Left kidney (tissue), 8 donors: ENCODE measurements at places on chromosomes 12 and 14.

DNA sequence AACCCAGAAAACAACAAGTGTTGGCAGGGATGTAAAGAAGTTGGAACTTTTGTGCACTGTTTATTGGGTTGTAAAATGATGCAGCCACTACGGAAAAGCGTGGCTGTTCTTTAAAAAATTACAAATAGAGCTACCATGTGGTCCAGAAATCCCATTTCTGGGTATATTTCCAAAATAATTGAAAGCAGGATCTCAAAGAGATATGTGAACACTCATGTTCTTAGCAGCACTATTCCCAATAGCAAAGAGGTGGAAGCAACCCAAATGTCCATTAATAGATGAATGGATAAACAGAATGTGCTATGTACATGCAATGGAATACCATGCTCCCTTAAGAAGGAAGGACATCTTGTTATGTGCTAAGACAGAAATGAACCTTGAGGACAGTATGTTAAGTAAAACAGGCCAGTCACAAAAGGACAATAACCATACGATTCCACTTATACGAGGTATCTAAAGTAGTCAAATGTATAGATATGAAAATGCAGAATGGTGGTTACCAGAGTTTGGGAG lies 249.5 kb downstream of the PHLDA1 start:
- DNase-seq = no peak

DNA sequence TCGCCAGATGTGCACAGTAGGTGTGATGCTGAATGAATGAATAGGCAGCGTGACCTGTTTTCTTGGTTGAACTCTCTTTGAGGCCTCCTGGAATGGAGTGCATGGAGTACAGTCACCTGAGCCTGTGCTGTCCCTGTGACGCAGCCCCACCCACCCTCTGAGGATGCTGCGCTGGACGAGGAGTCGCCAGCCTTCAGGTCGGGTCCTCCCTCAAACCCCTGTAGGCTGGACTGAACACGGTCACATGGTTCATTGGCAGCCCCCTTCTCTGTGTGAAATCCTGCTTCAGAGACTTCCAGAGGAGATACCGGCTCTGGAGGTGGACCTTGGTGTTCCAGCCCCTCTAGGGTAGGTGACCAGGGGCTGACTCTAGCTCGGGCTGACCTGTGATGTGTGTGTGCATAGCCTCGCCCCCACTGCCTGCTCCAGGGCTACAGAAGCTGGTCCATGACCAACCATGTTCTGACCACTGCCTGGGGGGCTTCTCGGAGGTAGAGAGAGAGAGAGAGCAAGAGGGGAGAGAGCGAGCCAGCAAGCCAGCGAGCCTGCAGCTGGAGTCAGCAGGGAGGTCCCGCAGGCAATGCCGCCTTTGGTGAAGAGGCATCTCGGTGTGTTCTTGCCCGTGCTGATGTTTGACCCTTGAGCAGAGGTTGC lies 158.0 kb upstream of the RTL1 start:
- DNase-seq = no peak

- DNase-seq = no peak
Observed at GRCh38 chr12:24778486-24779304, 170.2 kb downstream of the BCAT1 start.

- DNase-seq = no peak
Observed at GRCh38 chr12:6450091-6450868, 1.6 kb upstream of the TAPBPL start.

GRCh38 chr12:110001596-110001995 lies 2.4 kb downstream of the ANKRD13A start:
- no peak for DNase-seq

DNA sequence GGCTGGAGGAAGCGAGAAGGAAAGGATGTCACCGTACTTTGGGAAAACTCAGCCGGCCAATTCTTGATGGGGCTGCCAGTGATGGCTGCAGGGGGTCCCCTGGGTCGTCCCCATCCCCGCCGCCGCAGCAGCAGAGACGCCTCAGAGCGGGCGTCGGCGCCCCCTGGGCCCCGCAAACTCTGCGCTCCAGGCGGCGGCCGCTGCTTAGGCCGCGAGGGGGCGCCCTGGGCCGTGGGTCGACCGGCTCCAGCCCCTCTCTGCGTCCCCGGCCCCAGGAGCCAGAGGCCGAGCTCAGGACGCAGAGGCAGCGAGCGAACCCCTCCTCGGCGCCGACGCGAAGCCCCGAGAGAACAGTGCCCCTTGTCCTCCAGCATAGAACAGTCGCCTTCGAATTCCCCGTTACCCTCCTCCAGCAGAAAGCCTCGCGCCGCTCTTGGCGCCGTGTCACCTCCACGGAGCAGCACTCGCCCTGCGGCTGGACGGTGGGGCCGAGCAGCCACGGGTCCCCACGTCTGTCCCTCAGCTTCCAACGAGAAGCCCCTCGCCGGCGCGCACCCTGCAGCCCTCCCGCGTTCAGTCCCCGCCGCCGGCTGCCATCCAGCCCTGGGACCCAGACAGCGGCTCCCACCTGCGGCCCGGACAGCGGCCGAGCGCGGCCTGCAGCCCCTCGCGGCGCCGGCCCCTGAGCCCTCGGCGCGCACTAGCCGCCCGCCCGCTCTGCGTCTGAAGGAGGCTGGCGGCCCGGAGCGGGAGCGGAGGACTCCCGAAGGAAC lies 106.6 kb downstream of the PRICKLE1 start:
- peak; percentile 85 for DNase-seq

DNA sequence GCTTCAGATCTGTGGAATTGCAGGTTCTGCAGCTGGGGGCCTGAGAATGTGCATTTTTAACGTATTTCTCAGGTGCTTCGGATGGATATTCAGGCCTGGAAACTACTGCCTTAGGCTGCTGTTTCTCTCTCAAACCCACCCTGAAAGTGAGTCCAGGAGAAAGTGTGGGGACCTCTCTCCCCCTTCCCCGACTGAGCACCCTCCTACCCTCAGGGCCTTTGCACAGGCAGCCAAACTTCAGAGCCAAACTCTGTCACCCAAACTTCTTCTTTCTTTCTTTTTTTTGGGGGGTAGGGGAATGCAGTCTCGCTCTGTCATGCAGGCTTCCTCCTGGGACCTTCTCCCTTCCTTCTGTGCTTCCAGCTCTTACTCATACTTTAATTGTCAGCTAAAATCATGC lies 82.4 kb upstream of the FBXO21 start:
- DNase-seq = no peak

DNA sequence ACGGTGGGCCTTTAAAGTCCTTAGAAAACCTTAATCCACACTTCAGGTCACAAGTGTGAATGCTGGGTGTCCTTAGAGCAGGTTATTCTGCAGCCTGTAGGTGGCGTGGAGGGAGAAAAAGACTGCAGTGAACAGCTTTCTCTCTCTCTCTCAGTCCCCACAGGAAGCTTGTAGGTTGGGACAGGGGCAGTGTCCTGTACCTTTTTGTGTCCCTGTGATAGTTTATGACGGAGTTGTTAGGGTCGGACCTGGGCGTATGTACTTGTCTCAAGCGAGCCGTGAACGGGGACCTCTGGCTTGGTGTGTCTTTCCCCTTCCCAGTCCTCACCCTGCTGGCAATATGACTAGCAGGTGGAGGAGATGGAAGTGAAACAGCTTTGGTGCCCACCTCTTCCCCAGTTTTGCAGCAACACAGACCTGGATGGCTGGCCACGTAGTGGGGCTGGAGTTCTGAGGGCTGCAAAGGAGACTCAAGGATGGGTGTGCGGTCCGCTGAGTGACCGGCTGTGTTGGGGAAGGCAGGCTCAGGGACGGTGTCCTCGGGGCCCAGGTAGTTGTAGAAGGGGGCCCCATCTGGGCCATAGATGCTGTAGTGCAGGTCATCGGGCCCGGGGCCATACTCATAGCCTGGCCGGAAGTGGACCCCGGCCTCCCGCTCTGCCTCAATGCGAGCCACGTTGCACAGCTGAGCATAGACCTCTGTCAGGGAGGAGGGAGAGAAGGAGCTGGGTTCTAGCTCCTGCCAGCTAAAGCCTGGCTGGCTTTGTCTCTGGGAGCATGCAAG lies 8.9 kb downstream of the ISCA2 start:
- peak; percentile 52 for DNase-seq

DNA sequence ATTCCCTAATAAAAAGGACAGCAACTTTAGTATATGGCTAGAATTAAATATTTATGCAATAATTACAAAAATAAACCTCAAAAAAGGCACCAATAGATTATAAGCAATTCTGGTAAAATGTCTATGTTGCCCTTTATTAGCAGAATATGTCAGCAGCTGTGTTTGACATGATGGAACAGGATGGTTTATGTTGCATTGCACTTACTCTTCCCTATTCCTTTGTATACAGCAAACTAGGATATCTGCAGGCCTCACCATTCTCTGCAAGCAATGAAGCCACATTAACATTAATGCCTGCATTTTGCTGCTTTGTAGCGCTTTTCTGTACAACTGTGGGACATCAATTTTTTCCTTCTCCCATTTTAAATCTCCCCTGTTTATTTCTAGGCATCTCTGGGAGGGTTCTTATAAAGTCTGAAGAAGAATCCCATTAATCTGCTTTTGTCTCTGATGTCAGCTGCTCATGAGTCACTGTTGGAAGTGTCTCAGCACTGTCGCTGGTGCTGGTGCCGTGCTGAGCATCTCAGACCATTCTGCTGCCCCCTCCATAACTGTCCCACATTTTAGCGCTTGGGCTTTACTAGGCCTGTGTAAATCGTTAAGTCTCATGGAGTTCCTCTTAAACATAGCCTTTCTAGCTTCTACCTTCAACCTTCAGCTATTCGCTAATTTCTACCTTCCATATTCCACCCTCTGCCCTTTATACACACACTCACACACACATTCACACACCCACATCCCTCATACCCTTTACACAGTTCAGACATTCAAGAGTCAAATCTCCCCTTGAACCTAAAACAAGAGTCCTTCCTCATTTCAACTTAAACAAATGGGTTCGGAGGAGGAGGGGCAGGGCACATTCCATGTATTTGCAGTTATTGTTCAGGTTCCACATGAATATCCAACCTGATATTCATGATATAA lies 64.4 kb upstream of the TRHDE start:
- DNase-seq = no peak

- DNase-seq = no peak
Observed at GRCh38 chr14:75120541-75121291, 6.1 kb downstream of the NEK9 start.

GRCh38 chr14:61877035-61877390 lies 114.8 kb downstream of the SNAPC1 start:
- DNase-seq = no peak

DNA sequence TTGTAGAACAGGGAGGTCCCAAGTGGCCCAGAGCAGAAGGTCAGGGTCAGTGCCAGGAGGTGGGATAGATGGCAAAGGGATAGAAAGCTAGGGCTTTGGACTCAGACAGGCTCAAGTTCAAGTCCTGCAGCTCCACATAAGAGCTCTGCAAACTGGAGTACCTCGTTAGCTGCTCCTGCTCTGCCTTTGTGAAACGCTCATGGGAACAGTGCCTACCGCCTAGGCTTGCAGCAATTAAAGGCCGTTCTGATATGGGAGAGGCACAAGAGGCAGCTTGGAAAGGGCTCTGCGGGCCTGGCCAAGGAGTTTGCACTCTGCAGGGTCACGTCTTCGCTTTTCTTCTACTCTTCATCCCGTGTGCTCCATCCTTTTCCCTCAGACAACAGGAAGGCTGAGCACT lies 54.1 kb downstream of the MAP1LC3B2 start:
- DNase-seq = no peak

- no peak for DNase-seq
Observed at GRCh38 chr12:12214635-12215131, 52.2 kb downstream of the LRP6 start.

DNA sequence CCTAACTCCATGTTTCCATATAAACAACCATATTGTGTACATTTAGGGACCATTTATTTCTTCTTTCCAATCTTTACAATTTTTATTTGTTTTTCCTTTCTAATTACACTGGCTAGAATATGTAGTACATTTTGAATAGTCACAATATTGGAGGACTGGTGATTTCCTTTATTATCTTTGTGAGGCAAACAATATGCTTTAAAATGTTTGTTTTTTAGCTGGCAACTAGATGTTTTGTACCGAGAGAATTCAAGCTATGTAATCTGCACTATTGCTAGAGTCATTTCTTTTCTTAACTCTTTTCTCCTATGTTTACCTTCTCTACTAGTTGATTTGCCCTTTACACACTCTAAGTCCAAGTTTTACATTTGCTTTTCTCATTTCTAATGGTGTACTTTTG lies 13.3 kb upstream of the NTN4 start:
- no peak for DNase-seq

- DNase-seq = no peak
Observed at GRCh38 chr12:11174022-11174421, 3.0 kb downstream of the SMIM10L1 start.

DNA sequence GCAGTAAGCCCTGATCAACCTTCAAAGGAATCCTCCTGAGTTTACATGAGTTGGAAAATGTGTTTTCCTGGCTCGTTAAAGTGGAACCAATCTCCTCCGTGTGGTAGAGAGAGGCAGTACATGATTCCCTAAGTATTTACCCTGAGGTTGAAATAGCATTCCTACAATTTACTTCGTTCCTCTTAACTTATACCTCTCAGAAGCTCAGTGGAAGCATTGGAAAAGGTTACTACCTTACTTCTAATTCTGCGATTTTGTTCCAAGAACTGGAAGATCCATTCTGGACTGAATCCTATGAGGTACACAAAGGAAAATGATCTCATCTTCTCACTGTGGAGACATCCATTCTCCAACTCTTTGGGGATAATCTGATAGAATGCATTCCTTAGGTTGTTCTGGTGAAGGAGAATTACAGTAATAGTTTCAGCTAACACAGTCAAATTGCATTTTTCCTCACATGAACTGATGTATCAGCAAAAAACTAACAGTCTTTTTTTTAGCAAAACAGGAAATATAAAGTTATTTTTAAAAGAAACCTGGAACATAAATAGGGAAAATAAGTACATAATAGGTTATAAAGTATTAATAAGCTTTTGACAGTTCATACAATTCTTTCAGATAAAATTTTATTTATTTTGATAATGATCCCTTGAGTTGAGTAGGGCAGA lies 475.6 kb downstream of the PDZRN4 start:
- peak; percentile 42 for DNase-seq

DNA sequence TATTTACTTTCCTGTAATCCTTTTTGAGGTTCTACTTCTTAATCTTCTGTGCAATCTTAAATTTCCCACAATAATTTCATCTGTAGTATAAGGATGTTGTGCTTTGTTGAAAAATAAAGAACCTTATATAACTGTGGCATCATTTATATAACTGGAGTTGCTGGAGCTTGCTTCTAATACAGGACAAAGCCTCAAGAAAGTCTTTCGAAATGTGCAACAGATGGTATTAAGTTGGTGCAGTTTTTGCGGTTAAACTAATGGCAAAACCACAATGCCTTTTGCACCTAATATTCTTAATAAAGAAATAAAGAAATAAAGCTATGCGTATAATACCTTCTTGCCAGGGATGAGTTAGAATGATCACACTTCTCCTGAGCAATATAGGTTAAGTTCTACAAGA lies 180.0 kb downstream of the KITLG start:
- no peak for DNase-seq
